Activated T-helper 1 cell treated with anti-CD3 and anti-CD28 coated beads, Interleukin-12 subunit alpha, Interleukin-12 subunit beta, Interleukin-2, Interleukin-4 antibody, amounts not matched to agents 30 ng/mL and 10 ng/mL and 1 ng/mL, durations not matched to agents 14 hours and 24 hours and 36 hours (primary cell): ENCODE measurements at places on chromosomes 2 and 18.

- no peak for DNase-seq
- H3K36me3 ChIP-seq: peaks cover 38% of the 10 kb centered on the region
- no peaks in the 10 kb centered on the region for H3K27me3 ChIP-seq
- H3K4me3 ChIP-seq: no peak overlapping the region
- H3K27ac ChIP-seq: no peak overlapping the region
- H3K4me1 ChIP-seq: peaks cover 4% of the 10 kb centered on the region
Observed at GRCh38 chr2:69340101-69340775, 46.8 kb downstream of the GFPT1 start.

- no peaks in the 10 kb centered on the region for H3K27me3 ChIP-seq
- H3K27ac ChIP-seq: no peak overlapping the region
- H3K4me1 ChIP-seq: no peaks in the 10 kb centered on the region
- H3K36me3 ChIP-seq: peaks cover 15% of the 10 kb centered on the region
- H3K4me3 ChIP-seq: no peak overlapping the region
Observed at GRCh38 chr2:58158481-58158880, 82.6 kb downstream of the FANCL start.

DNA sequence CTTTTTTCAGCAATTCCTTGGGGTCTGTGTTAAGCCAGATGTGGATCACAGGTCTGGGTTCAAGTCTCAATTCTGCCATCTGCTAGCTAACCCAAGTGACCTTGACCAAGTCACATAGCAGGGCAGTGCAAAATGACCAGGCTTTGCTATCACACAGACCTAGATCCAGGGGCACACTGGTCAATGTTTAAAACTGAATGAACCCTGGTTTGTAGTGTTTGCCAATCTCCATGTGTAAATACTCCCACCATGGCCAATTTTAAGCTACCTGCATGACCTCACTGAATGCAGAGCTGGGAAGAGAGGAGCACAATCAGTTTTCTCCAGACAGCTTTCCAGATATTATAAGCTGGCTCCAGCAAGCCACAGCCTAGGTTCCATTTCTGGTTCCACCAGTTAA, 142.9 kb downstream of the CHST9 start:
- H3K36me3 ChIP-seq: no peaks in the 10 kb centered on the region
- no peaks in the 10 kb centered on the region for H3K4me1 ChIP-seq
- H3K4me3 ChIP-seq: no peak overlapping the region
- DNase-seq: no peak
- H3K27me3 ChIP-seq: no peaks in the 10 kb centered on the region
- no peak overlapping the region for H3K27ac ChIP-seq

GRCh38 chr18:56119681-56120080, 518.7 kb downstream of the TXNL1 start:
- no peak for DNase-seq
- H3K27me3 ChIP-seq: no peaks in the 10 kb centered on the region
- no peak overlapping the region for H3K4me3 ChIP-seq

DNA sequence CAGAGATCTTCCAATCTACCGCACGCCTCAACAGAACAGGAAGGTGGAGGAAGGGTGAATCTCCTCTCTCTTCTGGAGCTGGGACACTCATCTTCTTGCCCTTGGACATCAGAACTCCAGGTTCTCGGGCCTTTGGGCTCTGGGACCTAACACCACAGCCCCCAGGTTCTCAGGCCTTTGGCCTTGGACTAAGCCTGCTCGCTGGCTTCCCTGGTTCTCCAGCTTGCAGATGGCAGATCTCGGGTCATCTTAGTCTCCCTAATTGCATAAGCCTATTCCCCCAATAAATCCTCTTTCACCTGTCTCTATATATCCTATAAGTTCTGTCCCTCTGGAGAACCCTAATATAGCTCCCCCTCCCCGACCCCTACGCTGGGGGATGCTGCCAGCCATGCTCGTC, 14.8 kb downstream of the HS6ST1 start:
- no peaks in the 10 kb centered on the region for H3K36me3 ChIP-seq
- no peaks in the 10 kb centered on the region for H3K27me3 ChIP-seq
- H3K4me1 ChIP-seq: no peaks in the 10 kb centered on the region
- no peak for DNase-seq
- H3K4me3 ChIP-seq: no peak overlapping the region

DNA sequence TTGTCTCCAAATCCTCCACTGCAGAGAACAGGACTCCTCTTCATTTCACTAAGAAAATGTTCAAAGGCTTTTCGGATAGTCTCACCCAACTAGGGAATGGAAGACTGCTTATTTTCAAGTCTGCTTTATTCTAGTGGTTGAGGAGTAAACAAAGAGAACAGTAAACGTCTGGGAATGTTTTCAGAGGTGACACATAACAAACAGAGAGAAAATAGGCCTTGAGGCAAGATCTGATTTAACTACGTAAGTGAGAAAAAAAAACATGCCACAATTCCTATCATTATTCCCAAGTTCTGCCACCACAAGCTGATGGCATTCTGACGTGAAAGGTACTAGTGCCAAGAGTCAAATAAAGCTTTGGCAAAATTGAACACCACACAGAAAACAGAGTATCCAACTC, 16.7 kb upstream of the WIPF1 start:
- H3K27ac ChIP-seq: peak overlapping the region; percentile 23
- DNase-seq: no peak
- H3K4me3 ChIP-seq: peak overlapping the region; percentile 15
- peaks cover 54% of the 10 kb centered on the region for H3K36me3 ChIP-seq
- no peaks in the 10 kb centered on the region for H3K27me3 ChIP-seq

DNA sequence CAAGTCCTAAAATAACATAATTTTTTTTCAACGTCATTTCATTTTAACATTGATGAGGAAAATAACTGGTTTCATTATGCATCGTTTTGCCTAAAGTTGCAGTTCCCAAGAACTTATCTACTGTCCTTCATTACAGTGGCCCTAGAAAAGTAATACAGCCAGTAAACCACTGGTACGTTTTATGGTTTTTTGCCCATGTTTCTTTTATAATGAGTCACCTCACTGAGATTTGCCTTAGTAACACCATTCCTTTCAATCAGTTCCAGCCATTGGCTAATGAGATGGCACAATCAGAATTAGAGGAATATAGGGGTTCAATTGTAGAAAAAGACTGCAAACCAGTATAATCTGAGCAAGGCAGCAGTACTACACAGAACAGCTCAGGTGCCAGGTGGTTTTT, 422.6 kb upstream of the LYPD1 start:
- H3K4me1 ChIP-seq: no peaks in the 10 kb centered on the region
- H3K27ac ChIP-seq: no peak overlapping the region
- H3K4me3 ChIP-seq: no peak overlapping the region
- H3K36me3 ChIP-seq: no peaks in the 10 kb centered on the region
- H3K27me3 ChIP-seq: no peaks in the 10 kb centered on the region

- DNase-seq: no peak
- H3K4me1 ChIP-seq: peaks cover 11% of the 10 kb centered on the region
Observed at GRCh38 chr2:165273176-165273575, 34.0 kb downstream of the SCN2A start.

DNA sequence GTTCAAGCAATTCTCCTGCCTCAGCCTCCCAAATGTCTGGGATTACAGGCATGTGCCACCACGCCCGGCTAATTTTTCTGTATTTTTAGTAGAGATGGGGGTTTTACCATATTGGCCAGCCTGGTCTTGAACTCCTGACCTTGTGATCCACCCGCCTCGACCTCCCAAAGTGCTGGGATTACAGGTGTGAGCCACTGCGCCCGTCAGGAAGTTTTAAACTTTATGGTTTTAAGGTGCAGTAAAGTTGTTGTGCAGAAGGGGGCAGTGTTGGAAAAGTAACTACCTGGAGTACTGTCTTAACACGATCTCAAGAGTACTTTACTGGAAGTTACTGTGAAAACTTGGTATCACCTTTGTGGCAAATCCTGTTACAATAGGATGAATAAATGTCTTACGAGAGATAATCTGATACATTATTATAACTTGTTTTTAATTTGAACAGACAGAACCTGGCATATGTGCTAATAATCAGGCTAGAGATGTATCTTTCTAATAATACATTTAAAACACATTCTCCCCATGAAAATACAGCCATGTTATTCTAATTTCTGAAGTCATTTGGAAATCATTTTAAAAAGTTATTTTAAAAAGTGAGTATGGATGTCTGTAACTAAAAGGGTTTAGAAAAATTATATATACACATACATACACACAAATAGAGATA, 10.8 kb downstream of the SPDYA start:
- H3K27ac ChIP-seq: no peak overlapping the region
- DNase-seq: peak; percentile 52
- no peaks in the 10 kb centered on the region for H3K36me3 ChIP-seq
- H3K4me3 ChIP-seq: no peak overlapping the region

- peaks cover 6% of the 10 kb centered on the region for H3K36me3 ChIP-seq
- DNase-seq: no peak
- H3K27ac ChIP-seq: no peak overlapping the region
Observed at GRCh38 chr2:10326151-10326616, 23.5 kb downstream of the HPCAL1 start.

DNA sequence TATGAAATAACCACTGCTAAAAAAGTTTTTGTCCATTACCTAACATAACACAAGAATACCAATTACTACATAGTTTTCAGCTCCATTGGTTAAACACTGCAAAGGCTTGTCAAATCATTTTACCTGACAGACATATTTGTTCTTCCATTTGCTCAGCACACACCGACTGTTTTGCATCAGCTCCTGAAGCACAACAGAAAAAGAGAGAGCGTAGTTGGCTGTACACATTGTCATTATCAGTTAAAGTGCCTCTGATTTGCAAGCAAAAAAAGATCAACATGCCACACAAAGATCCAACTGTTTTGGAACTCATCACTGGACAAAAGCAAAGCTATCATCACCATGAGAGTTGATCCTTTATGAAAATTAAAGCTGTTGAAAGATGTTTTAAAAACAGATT, 103.8 kb downstream of the WDPCP start:
- no peaks in the 10 kb centered on the region for H3K4me1 ChIP-seq
- H3K36me3 ChIP-seq: no peaks in the 10 kb centered on the region
- no peak for DNase-seq
- H3K27me3 ChIP-seq: no peaks in the 10 kb centered on the region
- H3K4me3 ChIP-seq: no peak overlapping the region
- H3K27ac ChIP-seq: no peak overlapping the region

GRCh38 chr2:3079466-3079865, 298.2 kb downstream of the EIPR1 start:
- H3K4me3 ChIP-seq: no peak overlapping the region
- H3K27me3 ChIP-seq: no peaks in the 10 kb centered on the region
- DNase-seq: no peak

GRCh38 chr2:101828257-101828656, 130.8 kb downstream of the MAP4K4 start:
- peak overlapping the region; percentile 77 for H3K27ac ChIP-seq
- peaks cover 76% of the 10 kb centered on the region for H3K4me1 ChIP-seq
- H3K27me3 ChIP-seq: no peaks in the 10 kb centered on the region
- peak overlapping the region; percentile 19 for H3K4me3 ChIP-seq

GRCh38 chr18:3449512-3450011, 410 bp upstream of the TGIF1 start:
- H3K4me1 ChIP-seq: peaks cover 58% of the 10 kb centered on the region
- peaks cover 10% of the 10 kb centered on the region for H3K36me3 ChIP-seq
- H3K27me3 ChIP-seq: peaks cover 2% of the 10 kb centered on the region
- H3K4me3 ChIP-seq: peak overlapping the region; percentile 97

DNA sequence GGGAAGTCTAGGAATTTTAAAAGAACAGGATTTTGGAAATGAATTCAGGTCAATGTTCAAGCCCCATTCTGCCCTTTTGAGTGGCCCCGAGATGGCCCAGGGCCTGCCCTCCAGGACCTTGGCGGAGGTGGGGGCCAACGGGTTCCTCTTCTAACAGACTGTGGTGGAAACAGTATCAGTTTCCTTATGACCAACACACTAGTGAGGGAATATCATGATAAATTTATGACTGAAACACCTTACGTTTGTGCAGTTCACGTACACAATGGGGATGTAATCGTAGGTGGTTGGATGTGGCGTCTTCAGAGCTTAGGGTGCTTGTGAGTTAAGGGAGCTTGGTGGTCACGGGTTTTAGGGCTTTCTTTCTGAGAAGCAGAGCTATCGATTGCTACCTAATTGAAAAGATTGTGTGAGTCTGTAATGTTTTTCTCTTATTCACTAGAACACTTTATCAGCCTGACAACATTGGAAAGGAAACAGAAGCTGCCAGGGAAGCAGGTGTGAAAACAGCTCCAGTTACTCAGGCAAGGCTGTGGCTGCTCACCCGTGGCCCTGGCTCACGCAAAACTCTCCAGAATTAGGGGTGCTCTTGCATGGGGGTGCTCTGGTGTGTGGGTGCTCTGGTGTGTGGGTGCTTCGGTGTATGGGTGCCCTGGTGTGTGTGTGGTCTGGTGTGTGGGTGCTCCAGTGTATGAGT, 165.3 kb downstream of the SNTG2 start:
- no peaks in the 10 kb centered on the region for H3K36me3 ChIP-seq
- H3K4me1 ChIP-seq: no peaks in the 10 kb centered on the region
- H3K27me3 ChIP-seq: no peaks in the 10 kb centered on the region
- no peak overlapping the region for H3K27ac ChIP-seq
- DNase-seq: no peak
- no peak overlapping the region for H3K4me3 ChIP-seq

DNA sequence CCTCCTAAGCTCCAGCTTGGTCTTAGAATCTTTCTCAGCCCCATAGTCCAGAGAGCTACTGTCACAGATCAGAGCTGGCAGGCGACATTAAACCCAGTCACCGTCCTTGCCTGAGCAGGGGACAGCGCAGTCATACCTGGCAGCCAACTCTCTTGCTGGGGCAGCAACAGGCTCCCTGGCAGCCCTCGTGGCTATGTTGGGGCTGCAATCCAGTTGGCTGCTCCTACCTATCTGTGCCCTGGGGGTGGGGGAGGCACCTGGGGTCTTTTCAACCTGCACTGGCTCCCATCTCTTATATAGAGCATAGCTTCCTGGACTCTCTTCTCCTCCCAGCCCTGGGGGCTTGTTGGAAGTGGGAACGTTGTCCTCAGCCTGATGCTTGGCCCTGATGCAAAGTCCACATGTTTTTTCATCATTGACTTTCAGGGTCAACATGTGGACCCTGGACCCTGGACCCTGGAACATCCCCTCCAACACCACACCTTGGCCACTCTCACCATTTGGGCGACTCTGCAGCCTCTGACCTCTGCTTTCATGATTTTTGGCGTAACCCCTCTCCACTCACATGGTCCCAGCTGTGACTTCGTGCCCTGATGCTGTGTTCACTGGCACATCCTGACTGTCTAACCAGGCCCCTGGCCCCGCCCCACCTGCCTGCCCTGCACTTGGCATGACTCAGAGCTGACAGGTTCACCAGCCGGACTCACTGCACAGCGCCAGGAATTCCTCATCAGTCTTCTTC, 45.6 kb downstream of the ATOH8 start:
- no peak for DNase-seq
- H3K27ac ChIP-seq: no peak overlapping the region
- peaks cover 7% of the 10 kb centered on the region for H3K4me1 ChIP-seq
- H3K4me3 ChIP-seq: no peak overlapping the region
